ENCODE measurements at places on chromosomes 16 and 17.

DNA sequence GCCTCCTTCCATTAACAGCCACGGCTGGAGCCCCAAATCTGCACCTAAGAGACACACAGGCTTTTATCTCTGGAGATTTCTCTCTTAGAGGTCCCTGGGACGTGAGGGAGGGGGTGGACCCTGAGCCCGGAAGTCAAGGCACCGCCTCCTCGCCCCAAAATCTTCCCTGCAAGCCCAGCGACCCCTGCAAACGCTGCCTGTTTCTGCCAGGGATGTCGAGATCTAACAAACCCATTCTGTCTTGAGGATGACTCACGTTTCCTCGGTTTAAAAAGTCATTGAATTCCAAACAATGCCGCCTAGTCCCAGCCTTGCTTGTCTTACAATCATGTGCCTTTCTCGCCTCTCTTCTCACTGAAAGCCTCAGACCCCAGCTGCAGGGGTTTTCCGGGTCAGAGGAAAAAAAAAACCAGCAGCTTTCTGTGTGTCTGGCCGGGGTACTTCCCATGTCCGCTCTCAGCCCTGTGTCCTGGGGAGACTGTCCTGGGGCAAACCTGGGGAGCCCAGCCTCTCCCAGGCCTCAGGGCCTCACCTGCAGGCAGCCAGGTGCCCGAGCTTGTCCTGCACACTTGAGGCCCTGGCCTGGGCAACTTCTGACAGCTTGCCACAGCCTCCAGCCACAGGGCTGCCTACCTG is 15.4 kb downstream of the ARL2BP start:
- DNase-seq = peak; percentile 44

DNA sequence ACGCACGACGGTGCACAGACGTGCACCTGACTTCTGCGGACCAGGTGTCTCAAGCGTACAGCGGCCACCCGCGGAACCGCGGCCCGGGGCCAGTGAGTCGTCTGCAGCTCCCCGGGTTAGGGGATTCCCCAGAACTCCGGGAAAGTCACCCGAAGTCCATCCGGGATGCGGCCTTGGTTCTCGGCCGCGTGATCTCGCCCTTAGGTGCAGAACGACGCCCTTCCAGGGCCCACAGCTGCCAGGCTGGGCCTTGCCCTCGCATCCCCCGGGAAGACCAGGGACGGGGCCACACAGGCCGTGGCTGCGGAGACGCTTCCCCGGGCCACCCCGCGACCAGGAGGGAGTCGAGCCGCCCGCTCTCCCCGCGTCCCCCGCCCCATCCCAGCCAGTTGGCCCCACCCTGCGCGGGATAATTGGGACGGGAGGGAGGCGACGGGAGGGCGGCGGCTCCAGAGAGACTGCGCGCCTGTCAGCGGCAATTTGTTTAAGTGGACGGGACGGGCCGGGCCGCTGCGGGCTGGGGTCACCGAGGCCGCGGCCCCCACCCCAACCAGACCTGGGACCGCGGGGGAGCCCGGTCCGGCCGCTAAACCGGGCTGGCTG is 3.6 kb upstream of the TBX2 start:
- no peak for DNase-seq

- DNase-seq = no peak
Observed at GRCh38 chr16:87368029-87368770, 15.4 kb downstream of the FBXO31 start.

GRCh38 chr16:85690469-85691064 is 1.8 kb upstream of the GINS2 start:
- no peak for DNase-seq

- no peak for DNase-seq
Observed at GRCh38 chr16:70747703-70748631, 53.0 kb downstream of the VAC14 start.

- DNase-seq = no peak
Observed at GRCh38 chr17:384622-385177, 32.1 kb upstream of the RPH3AL start.

GRCh38 chr17:74206332-74206818 is 2.9 kb downstream of the RPL38 start:
- no peak for DNase-seq

DNA sequence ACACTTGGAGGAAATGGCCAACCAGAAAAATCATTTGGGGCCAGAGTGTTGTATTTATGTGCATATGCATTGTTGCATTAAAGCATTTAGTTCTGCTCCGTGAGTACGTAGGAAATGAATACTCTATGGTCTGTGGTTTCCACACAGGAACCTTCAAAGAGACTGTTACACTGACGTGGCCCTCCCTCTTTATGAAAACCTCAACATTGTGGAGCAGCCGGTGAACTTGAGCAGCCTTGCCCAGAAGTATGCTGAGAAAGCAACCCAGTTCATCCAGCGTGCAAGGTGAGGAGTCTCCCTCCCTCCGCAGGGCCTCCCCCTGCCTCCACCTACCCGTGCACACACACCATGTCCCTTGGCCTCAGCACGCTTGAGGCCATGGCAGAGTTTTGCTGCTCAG is 65.2 kb downstream of the ARSG start:
- DNase-seq = peak; percentile 77

DNA sequence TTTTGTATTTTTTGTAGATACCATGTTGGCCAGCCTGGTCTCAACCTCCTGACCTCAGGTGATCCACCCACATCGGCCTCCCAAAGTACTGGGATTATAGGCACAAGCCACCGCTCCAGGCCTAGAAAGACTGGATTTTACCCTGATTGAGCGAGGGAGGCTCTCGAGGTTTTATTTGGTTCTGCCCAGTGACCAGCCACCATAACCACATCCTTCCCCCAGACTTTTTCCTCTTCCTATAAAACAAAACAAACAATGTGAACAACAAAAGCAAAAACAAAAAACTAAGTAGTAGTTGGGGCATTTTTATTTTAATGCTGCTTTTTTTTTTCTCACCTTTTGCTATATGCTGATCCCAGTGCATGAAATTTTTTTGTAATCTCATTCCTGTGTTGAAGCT is 509.6 kb downstream of the MAF start:
- no peak for DNase-seq

DNA sequence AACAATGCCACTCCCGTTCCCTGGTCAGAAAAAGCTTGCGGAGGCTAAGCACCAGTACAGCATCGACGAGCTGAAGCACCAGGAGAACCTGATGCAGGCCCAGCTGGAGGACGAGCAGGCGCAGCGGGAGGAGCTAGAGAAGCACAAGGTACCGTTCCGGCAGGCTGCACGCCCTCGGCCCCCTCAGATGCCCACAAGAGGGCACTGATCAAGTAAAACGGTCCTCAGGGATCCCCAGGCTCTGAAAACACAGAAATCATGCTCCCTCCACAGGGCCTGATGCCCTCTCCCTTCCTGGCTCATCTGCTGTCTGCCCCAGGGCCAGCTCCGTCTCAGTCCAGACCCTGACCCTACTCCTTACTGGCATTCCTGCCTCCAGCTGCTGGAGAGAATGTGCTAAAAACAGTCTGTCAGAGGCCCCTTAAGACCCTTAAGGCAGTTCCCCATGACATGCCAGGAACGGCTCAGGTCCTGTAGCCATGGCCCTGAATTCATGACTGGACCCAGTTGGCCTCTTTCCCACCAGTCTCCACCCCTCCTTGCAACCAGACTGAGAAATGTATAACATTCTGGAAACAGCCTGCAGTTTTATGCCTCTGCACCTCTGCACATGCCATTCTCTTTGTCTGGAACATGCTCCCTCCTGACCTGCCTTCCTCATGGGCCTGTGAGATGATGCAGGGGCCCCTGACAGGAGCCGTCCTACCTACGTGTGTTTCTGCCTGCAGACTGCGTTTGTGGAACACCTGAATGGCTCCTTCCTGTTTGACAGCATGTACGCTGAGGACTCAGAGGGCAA is 21.8 kb downstream of the DRC3 start:
- DNase-seq = peak; percentile 18

DNA sequence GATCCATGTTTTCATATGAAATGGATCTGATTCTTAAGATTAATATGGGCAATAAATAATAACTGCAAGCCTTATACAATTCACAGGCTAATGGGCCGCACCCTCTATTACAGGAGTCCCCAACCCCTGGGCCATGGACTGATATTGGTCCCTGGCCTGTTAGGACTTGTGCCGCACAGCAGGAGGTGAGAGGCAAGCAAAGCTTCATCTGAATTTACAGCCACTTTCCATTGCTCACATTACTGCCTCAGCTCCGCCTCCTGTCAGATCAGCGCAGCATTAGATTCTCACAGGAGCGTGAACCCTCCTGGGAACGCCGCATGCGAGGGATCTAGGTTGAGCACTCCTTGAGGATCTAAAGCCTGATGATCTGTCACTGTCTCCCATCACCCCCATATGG is 26.8 kb downstream of the METTL16 start:
- DNase-seq = no peak

- DNase-seq = no peak
Observed at GRCh38 chr17:77319211-77320043, 178.7 kb downstream of the SEC14L1 start.

GRCh38 chr16:27387724-27388123 is 14.2 kb upstream of the IL21R start:
- no peak for DNase-seq

DNA sequence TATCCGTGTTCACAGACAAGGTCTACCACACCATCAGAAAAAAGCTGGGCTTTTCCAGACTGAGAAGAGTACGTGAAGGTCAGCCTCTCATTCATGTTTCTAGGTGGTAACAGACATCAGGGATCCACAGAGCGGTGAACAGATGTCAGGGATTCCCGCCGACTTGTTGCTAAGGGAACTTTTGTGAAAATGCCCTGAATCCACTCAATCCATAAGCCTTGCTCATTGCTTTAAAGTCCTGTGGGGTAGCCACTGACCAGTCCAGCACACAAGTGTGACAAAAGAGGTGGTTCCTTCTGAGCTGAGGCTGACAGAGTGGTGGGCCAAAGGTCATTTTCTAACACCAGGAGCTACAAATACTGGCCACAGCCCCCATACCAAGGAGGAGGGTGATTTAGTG is 5.9 kb downstream of the GAS7 start:
- no peak for DNase-seq

DNA sequence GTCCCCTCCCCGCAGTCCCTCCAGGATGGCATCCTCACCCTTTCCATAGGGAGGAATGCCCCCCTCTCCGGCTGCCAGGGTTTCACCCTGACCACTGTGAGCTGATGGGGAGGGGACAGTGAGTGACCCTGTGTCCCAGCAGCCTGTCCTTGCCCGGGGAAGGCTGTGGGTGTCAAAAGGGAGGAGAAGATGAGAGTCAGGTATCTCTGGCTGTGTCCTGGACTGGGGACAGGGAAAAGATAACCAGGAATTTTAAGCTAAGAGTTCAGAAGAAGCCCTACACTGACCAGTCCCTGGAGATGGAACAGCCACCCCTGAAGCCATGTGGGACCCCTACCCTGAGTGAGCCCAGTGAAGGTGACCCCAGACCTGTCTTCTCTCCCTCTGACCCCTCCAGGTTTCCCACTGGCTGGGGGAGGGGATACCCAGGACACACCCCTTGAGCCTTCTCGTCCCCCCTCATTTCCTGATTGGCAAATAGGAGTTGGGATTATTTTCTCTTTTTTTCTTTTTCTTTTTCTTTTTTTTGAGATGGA is 11.3 kb downstream of the NAT9 start:
- DNase-seq = no peak

GRCh38 chr16:69371564-69371963 is 14.2 kb downstream of the TERF2 start:
- DNase-seq = no peak

DNA sequence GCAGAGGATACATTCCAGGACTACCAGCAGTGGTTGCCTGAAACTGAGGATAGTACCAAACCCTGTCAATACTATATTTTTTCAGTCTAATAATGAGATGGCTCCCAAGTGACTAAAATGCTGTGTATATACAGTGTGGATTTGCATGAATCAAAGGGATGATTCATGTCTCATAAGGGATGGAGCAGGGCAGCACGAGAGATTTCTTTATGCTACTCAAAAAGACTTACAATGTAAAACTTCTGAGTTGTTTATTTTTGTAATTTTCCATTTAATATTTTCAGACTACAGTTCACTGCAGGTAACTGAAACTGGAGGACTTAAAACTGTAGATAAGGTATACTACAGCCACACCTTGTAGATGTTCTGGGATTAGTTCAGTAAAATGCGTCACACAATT is 674.7 kb upstream of the SALL1 start:
- DNase-seq = no peak

- DNase-seq = no peak
Observed at GRCh38 chr17:41343029-41343428, 7.6 kb downstream of the KRT33A start.

DNA sequence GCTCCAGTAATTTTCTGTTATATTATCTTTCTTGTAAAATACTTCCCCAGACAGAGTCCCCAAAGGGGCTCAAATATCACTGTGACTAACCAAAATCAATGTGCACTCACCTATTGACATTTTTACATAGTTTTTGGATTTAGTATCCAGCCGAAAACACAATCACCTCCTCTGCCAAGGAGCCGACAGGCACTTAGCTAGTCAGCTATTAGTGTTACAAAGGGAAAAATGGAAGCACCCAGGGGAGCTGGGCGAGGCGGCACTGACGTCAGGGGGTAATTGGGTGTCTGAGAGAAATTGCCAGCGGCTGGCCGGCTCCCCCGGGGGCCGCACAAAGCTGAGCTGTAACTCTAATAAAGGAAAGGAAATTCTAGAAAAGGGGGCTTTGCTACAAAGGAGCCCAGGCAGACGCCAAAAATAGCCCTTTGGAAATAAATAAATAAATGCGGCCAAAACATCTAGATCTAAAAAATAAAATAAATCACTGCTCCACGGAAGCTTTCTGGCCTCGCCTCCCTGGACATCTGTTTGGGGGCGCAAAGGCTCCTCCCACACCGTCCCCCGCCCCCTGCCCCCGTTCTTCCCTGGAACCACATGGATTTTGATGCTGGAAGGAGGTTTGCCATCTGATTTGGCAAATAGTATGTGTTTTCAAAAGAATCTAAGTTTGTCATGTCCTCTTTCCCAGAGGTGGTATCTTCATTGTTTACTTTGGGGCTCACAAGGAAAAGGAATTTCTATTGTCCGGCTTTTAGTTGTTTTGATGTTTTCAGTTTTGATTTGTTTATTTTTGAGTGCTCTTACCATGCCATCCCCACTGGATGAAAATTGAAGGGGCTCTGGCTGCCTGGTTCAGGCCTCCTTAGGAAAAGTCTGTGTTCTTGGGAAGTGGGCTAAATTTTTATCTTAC is 156.7 kb downstream of the ZNF423 start:
- no peak for DNase-seq

- peak; percentile 49 for DNase-seq
Observed at GRCh38 chr16:48608871-48609651, 919 bp downstream of the N4BP1 start.

GRCh38 chr16:29007730-29008593 is 23.1 kb downstream of the LAT start:
- no peak for DNase-seq

GRCh38 chr16:7014756-7015155 is 317.9 kb upstream of the RBFOX1 start:
- DNase-seq = no peak

- DNase-seq = no peak
Observed at GRCh38 chr16:8565498-8565897, 24.8 kb downstream of the TMEM114 start.
